Aorta (tissue), 5 donors: ENCODE measurements at places on chromosomes 1 and 21. TPM values are rescaled to one million over a fixed set of nuclear protein-coding genes. Genes with fewer than 3 reads are reported as not detected.
A peak's percentile ranks its signal among the peaks of the same experiment; 100 is the strongest.

DNA sequence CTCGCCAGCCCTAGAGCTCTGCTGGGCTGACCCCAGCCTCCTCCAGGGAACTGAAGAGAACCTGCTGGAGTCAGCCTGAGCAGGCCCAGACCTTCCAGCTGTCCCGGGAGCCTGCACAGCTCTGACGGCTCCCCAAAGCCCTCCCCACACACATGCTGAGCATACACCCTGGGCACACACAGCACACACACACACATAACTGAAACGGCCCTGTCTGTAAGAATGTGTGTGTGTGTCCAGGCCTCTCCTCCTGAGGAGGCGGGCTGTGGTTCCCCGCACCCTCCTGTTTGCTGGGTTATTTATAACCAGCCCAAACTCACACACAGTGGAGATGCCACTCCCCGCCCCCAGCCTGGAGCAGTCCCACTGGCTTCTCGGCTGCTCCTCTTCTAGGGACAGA lies 20.2 kb downstream of the SDC3 start:
- DNase-seq: peak; percentile 86

GRCh38 chr1:85339089-85339488 lies 62.7 kb upstream of the BCL10 start:
- DNase-seq: no peak

- no peak for DNase-seq
These were observed 7.0 kb upstream of the TRIM45 start for GRCh38 chr1:117128323-117129079.

LAD1 gene
- total RNA-seq: not detected

GRCh38 chr1:237894131-237894530 lies 3.4 kb upstream of the ZP4 start:
- DNase-seq: no peak

DNA sequence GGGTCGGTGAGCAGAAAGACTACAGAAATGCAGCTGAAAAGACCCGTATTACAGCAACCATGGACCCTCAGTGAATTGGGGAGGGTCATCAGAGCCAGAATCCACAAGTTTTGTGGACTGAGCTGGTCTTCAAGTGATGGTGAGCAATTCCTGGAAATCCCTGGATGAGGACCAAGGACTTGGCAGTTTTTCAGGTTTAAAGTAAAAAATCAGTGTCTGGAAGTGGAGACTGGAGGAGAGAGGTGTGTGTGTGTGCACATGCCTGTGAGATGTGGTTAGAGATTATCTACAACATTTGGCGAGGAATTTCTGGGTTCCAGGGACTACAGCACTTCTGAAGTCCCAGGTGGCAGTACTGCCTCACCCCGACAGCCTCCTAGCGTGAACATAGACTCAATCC lies 56.4 kb downstream of the KIRREL1 start:
- no peak for DNase-seq

DNA sequence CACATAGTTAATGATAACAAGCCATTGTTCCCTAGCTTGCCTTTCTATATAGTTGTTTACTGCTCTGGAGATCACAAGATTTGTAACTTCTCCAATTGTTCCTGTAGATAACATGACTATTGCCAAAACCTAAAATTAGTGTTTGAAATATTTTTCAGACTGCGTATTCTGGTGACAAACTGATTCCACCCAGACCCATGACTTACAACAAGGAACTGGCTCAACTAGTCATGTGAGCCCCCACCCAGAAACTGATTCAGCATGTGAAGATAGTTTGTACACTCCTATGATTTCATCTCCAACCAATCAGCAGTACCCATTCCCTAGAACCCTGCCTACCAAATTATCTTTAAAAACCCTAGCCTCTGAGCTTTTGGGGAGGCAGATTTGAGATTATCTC lies 131.4 kb upstream of the BCL9 start:
- DNase-seq: no peak

DNA sequence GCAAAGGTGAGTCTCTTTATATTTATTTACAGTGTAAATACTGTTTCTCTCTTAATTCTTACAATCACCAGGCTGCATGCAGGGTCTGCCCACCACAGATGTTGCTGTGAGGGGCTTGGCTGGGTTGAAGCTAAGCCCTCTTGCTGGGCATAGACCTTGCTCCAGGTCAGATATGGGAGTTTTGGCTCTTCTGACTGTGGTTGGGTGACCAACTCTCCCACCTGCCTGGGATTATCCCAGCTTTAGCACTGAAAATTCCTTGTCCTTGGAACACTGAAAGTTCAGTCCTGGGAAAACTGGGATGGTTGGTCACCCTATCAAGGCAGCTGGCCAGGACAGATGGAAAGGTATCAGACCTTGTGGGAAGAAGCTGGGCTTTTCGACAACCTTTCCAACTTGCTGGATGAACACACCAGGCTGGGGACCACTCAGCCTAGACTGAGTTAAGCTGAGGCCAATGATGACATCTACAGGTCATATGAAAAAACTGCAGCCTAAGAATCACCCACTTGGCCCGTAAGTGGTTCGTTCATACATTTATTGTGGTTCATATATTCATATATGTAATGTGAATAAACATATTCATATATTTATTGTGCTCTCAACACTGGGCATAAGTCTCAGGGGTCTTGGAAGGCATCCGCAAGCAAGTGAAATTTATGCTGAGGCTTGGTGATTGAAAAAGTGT lies 26.6 kb upstream of the HPDL start:
- DNase-seq: peak; percentile 49

DNA sequence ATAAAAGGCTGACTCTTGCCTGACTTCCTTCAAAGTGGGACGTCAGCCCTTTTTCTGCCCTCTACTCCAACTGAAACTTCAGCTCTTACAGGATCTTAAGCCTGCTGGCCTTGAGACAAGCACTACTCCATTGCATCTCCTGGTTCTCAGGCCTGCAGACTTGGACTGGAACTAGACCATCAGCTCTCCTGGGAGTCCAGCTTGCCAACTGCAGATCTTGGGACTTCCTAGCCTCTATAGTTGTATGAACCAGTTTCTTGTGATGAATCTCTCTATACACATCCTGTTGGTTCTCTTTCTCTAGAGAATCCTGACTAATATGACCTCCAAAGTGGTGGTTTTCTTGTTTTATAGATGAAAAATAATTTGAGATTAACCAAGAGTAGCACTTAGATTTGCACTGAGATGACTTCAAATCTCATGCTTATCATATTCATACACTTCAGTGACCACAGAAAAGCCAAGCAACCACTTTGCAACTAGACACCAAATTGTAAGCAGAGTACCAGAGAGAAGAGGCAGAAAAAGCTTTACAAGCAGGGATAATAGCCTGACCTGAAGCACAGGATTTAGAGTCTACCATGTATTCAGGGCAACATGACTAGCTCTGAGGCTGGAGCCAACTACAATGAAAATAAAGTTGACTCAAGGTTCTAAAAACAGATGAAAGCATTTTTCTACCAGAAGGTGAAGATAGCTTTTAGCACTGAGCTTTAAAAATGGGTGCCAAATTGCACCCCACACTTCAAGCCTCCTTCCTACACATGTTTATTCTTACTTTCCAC lies 661.3 kb upstream of the USP24 start:
- DNase-seq: peak; percentile 56

DNA sequence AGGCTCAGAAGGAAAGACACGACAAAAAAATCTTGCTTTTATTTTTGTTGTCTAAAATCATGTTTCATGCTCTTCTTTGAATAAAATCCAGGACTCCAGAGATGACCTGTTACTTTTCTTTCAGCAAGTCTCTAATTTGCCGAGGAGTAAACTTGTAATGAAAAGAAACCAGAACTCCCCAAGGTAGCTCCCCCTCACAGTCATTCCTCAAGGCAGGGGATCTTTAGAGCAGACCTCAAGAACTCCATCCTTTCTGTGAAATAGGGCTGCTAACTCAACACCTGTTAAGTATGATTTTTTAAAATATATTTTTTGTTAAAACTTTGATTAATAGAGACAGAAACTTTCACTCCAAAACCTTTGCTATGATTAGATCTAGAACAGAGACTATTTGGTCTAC lies 82.7 kb upstream of the ABCD3 start:
- DNase-seq: no peak

CHIT1 gene
- total RNA-seq: 2.2 TPM

DNA sequence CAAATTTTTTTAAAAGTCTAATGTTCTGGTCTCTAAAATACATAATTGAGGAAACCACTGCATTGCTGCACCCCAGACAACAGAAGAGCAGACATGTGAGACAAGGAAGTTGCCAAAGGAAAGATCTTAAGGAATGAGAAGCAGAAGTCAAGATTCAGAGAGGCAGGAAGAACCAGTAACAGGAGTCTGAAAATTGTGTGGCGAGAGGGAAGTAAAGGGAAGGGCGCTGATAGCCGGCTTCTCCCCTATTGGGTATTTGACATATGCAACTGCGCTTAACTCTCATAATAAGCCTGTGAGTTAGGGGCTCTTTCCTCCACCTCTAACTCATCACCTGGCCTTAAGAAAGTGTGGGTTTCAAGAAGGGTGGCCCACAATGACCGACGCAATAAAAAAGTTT lies 21.9 kb upstream of the KIF14 start:
- no peak for DNase-seq

SGIP1 gene
- total RNA-seq: 73.2 TPM

HTR6 gene
- not detected for total RNA-seq

GRCh38 chr1:5485968-5486696 lies 506.1 kb downstream of the NPHP4 start:
- peak; percentile 17 for DNase-seq

- no peak for DNase-seq
These were observed 24.2 kb downstream of the CC2D1B start for GRCh38 chr1:52341655-52342260.

GRCh38 chr1:233575450-233575849 lies 38.5 kb upstream of the KCNK1 start:
- no peak for DNase-seq

DNA sequence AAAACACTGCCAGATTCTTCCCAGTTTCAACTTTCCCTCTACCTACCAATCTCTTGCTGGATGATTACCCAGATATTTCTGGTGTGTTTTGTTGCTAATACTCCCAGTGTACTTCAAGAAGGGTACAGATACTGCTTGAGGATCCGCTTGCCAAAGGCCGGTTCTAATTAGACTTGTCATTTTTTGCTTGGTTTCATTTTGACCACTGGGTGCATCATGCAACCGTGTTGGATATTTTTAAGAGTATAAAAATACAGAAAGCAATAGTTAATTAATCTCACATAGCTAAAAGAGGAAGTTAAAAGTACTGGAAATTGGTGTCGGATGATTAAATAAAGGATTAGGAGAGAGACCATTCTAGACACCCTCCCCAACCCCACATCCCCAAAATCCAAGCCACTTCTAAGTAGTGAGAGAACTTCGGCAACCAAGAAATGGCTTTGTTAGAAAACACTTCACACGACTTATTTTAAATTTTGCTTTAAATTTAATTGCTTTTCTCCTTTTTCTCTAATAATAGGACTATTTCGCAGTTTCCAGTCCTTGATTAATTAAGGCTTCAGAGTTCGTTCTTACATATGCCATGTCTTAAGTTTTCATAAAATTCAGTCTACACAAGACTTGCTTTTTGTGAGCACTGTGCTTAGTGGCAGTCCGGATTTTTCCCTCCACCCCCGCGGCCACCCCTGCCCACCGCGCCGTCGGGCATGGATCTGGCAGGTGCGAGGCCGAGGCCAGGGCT lies 2.5 kb upstream of the CDKN2C start:
- DNase-seq: no peak

GRCh38 chr1:244863491-244864252 lies 671 bp downstream of the HNRNPU start:
- peak; percentile 70 for DNase-seq

- no peak for DNase-seq
These were observed 57.0 kb upstream of the CACYBP start for GRCh38 chr1:174942547-174943255.

C1orf232 gene
- not detected for total RNA-seq

- DNase-seq: no peak
These were observed 3.4 kb downstream of the ZNF496 start for GRCh38 chr1:247328311-247328710.

- DNase-seq: no peak
These were observed 3.0 kb downstream of the ADAM30 start for GRCh38 chr1:119893238-119893791.

- no peak for DNase-seq
These were observed 207.3 kb downstream of the LHX8 start for GRCh38 chr1:75341537-75341936.

DNA sequence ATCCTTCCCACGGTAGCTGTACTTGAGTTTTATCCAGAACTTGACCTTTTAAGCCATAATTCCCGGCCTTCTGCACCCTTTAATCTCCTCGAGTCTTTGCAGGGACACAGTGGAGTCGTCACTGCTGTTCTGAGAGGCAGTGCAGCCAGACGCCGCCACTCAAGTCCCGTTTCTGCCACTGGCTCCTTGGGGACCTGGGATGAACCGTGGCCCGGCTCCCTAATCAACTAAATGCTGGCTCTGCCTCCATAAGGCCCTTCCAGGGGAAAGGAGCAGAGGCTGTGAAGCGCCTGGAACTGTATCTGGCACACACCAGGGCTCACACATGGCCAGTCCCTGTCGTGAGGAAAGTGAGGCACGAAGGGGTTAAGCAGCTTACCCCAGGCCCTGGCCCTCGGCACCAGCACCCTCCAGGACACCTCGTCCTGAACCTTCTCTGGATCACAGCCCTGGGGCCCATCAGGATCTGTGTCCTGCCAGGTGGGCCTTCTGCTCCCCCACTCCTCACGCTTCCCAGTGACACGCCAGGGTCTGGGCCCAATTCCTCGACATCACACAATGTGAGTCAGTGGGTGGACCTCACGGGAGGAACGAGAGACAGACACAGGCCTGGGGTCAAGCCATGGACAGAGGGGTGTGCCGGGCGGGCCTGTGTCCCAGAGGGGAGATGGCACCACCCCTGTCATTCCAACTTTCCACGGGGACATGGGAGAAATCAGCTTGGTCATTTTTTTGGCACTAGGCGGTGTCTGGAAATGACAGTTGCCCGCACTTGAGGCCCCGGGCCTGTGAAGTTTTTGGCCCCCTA lies 23.5 kb upstream of the C1orf174 start:
- DNase-seq: peak; percentile 62

GRCh38 chr1:36728846-36729245 lies 246.1 kb upstream of the CSF3R start:
- DNase-seq: peak; percentile 46

- no peak for DNase-seq
These were observed 6.5 kb downstream of the SLC30A7 start for GRCh38 chr1:100902365-100902764.

DNA sequence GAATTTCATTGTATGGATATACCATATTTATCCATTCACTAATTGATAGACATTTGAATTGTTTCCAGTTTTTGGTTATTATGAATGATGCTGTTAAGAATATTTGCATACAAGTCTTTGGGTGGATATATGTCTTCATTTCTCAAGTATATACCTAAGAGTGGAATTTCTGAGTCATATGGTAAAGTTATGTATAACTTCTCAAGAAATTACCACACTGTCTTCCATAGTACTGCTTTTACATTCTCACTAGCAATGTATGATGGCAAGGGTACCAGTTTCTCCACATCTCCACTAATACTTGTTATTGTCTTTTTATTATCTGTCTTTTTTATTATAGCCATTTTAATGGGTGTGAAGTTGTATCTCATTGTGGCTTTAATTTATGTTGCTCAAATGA lies 74.6 kb upstream of the TENT5C start:
- DNase-seq: no peak

GRCh38 chr1:230171356-230172015 lies 104.4 kb downstream of the GALNT2 start:
- DNase-seq: no peak

- DNase-seq: no peak
These were observed 41.7 kb upstream of the CD2 start for GRCh38 chr1:116712510-116712909.

GRCh38 chr1:1021010-1021919 lies 1.3 kb downstream of the AGRN start:
- DNase-seq: no peak
